CMK (cell line): ENCODE measurements at places on chromosomes 2 and 18.

DNA sequence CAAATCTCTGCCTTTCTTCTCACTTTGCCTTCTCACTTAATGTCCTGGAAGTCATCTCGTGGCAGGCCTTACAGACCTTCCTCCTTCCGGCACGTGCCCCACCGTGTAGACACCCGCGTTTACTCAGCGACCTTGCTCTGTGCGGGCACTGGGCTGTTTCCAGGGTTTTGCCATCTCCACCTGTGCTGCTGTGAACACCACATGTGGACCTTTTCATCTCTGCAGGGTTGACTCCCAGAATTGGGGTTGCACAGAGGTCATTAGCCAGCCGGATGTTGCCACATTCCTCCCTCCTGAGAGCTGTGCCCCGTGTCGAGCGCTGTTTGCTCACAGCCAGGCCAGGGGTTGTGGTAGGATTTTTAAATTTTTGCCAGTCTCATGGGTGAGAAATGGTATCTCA is 25.4 kb downstream of the KCNG2 start:
- DNase-seq, result no peak

GRCh38 chr18:23572012-23572411 is 14.3 kb downstream of the NPC1 start:
- DNase-seq, result no peak

DNA sequence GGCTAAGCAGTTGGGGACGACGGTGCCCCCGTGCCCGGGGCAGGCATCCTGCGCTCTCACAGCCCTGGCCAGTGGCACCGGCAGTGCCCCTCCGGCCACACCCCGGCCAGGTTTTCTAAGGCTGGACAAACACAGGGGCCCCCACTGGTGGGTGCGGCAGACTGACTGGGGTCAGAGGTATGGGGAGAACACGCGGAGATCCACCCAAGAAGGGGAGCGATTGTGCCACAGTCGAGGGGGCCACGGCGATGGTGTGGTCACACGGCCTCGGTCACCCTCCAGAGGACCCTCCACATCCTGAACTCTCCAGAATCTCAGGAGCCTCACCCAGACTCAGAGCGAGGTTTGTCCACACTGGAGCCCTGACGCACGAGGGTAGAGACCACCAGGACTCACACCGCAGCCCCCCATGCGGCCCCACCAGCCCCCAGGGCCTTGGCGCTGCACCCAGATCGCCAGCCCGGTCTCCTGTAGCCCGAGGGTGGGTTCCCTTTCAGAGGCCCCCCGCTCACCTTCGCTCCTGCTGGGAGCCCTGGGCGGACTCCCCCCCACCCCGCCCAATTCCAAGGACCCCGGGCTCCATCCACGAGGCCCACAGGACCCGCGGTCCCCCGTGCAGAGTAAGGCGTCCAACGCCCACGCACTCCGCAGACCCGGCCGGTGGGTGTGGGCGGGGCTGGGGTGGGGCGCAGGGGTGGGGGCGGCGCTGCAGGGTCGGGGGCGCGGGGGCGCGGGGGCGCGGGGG is 15.2 kb downstream of the PDCD1 start:
- no peak for DNase-seq

- no peak for DNase-seq
These were observed 899.9 kb downstream of the TRIB2 start for GRCh38 chr2:13616616-13617015.

GRCh38 chr2:236765478-236765877 is 195.9 kb downstream of the ACKR3 start:
- DNase-seq, result no peak

GRCh38 chr2:25539136-25539535 is 134.2 kb downstream of the DTNB start:
- DNase-seq, result no peak

- no peak for DNase-seq
These were observed 298.9 kb upstream of the TRIB2 start for GRCh38 chr2:12417786-12418185.

DNA sequence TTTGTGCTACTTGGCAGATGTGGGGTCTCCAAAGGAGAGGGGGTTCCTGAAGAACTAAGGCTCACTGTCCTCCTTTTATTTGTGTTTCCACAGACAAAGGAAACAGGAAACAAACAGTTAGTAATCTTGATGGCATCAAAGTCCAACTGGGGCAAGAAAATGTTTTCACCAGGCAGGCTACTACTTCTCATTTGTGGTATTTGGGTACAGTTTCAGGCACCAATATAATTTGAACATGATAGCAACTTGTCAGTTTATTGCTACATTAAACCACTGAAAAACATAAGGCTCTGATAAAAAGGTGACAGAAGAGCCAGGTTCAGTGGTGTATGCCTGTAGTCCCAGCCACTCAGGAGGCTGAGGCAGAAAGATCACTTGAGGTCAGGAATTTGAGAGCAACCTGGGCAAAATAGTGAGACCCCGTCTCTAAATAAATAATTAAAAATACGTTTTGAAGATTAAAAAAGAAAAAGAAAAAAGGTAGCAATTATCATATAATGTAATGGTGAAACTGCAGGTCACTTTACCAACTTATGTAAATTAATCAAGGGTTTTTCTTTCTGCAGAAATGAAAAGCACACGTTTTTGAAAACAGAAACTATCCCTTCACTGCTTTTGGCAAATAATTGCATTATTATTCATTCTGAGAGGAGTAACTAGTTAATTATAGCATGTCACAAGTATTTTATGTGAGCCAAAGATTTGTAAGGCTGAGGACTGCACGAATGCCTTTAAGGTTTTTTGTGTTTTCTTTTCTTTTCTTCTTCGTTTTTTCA is 157.5 kb upstream of the CAVIN2 start:
- no peak for DNase-seq

DNA sequence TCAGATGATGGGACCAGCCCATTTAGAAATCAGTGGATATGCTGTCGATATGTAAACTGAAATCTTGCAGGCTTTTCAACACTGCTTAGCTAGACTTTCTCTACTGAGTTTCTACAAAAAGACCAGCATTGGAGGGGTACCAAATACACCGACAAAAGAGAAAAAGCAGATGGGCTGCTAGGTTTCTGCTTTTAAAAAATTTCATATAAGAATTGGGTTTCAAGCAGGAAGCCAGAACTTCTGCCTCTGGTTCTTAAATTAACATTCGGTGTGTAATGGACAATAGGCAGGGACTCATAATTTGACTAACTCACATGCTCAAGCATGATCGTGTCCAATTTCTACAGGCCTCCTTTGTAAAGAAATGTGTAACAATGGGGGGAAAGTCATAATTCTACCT is 3.1 kb downstream of the ARL4C start:
- no peak for DNase-seq
